B cell (primary cell): ENCODE measurements at places on chromosomes 6 and 20.

DNA sequence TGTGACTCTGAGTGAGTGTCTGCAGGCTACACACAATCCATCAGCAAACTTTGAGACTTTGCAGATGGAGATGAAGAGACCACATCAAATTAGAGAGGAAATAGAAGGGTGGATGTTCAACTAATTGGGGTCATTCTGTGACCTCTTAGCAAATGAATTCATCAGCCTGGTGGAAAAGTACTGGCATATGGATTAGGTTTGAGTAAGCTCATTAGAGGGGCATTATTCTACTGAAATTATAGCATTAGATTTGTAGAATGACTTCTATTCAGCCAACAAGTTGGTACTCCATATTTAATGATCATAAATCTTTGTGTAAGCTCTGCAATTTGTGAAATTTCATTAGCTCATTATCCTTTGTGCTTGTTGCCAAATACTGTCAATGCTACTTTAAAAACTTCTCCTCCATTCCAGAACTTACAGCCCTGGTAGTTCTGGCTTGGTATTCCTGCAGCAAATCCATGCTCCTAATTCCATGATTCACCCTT, 63.8 kb downstream of the ADTRP start:
- DNase-seq, result no peak

- no peak for DNase-seq
Observed at GRCh38 chr20:52744441-52744840, 227.7 kb upstream of the TSHZ2 start.

DNA sequence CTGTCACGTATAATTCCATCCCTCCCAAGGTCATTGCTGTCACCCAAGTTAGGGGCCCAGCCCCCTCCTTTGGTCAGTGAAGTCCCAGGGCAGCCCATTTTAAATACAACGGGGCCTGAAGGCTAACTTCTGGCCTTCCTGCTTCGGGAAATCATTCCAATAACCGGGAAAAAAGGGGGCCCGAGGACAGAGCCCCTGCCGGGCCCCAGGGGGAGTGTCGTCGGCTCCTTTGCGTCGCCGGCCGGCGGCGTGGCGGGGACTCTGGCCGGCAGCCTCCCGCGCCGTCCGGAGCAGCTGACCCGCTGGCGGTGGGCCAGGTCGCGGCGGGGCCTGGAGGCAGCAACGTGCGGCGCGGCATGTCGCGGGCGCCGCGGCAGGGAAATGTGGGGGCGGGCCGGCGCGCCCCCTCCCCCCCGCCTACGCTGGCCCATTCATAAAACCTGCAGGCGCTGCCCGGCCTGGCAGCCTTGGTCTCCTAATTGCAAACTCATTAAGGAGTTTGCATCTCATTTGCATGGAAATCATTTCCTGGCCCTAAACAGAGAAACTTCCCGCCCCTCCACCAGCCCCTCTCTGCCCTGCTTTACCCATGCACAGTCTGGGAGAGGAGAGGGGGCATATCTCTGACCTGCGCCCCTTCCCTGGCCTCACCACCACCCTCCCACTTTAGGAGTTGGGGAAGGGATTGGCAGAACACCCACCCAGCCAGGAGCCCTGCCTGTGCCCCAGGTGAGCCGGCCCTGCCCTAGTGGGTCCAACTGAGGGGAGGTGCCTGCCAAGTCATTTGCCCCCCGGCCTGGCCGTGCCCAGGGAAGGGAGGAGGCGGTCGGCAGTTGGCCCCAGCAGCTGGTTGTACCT, 50.7 kb downstream of the MRPL14 start:
- no peak for DNase-seq

DNA sequence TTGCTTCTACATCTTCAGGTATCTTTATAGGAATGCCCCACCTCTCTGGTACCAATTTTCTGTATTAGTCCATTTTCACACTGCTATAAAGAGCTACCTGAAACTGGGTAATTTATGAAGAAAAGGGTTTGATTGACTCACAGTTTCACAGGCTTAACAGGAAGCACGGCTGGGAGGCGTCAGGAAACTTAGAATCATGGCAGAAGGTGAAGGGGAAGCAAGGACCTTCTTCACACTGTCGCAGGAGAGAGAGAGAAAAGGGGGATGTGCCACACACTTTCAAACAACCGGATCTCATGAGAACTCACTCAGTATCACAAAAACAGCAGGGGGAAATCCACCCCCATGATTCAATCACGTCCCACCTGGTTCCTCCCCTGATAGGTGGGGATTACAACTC, 24.4 kb upstream of the LY86 start:
- no peak for DNase-seq

- DNase-seq, result no peak
Observed at GRCh38 chr6:111980971-111981840, 72.7 kb upstream of the CCN6 start.

- DNase-seq, result no peak
Observed at GRCh38 chr6:8947900-8948299, 512.6 kb upstream of the SLC35B3 start.

DNA sequence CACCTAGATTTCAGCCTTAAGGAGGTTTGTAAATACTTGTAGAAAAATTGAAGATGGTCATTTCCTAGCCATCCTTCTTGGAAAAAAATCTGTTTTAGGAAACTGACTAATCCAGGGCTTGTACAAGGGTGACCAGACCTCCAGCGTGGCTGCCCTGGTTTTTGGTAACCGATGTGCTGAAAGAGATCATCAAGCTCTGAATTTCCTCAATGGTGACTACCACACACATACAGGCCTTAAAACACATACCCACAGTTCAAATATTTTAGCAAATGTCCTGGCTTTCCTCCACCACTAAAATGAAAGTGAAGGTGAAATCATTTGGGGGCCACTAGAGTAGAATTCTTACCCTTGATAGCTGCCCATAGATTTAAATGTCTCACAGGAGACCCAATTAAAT, 215.3 kb upstream of the SUPT3H start:
- DNase-seq, result no peak

DNA sequence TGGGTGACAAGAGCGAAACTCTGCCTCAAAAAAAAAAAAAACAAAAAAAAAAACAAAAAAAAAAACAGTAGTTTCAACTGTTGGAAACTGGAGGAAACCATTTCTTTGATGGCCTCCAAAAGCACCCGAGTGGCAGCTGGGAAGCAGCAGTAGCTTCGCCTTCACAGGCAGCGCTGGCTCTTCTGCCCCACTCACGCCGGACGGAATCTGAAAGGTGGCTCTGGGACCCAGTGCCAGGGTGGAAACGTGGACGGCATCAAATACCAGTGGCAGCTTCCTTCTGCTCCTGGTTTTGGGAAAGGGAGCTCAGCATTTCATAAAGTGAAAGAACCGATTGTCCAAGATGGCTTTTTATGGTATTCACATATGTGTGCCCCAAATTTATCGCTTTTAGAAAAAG, 159.4 kb downstream of the SMOC2 start:
- no peak for DNase-seq

DNA sequence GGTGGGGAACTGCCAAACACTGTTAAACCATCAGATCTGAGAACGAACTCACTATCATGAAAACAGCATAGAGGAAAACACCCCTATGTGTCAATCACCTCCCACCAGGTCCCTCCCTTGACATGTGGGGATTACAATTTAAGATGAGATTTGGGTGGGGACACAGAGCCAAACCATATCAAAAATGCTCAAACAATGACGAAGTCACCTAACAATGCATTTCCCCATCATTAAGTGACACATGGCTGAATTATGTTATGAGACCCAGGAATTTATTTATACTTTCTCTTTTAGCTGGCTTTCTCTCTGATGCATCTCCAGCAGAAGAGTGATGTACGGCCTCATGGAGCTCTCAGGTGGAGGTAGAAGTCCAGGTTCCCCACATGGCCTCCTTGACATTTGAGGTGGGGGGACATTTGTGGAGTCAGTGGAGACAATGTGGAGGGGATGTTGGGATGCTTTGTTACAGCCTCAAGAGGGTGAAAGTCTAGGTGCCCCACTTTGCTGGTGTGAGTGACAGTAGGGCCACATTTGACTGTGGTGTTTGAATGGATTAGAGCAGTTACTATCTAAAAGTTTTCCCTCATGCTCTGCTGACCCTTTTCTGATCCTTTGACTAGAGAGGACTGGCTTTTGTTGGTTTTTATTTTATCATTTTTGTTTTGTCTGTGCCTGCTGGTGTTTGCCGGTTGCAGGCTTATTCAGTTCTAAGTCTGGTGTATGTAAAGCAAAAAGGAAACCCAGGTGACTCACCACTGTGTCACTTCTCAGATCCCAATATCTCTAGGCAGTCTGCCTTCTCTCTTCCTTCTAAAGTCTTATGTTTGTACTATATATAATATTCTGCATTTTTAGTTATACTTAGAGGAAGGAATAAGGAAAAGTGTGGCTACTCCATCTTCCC, 18.5 kb upstream of the DCBLD1 start:
- DNase-seq, result no peak

- DNase-seq, result no peak
Observed at GRCh38 chr6:3591970-3592369, 135.1 kb upstream of the SLC22A23 start.

GRCh38 chr20:38127920-38128528, 37.0 kb downstream of the TGM2 start:
- no peak for DNase-seq

DNA sequence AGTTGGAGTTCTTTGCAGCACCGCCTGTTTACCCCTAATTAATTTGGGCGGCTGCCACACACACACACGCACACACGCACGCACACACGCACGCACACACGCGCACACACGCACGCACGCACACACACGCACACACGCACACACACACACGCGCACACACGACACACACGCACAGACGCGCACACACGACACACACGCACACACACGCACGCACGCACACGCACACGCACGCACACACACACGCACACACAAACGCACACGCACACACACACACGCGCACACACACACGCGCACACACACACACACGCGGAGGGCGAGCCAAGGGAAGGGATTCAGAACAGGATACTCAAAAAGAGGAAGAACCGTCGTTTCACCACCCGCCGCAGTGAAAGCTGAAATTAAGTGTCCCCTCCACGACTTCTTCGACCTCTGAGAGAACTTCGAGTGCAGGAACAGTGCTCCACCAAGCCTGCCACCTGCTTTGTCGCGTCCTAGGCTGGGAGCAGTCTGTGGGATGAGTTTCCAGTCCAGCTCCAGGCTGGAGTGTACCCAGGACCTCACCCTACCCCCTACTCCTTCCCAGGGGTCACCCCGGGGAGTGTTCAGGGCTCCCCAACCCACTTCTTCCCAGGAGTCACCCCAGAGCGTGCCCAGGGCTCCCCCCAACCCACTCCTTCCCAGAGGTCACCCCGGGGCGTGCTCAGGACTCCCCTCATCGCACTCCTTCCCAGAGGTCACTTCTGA, 1.1 kb downstream of the RNASET2 start:
- peak; percentile 85 for DNase-seq

GRCh38 chr6:19180348-19181072, 656.7 kb upstream of the ID4 start:
- no peak for DNase-seq

GRCh38 chr20:62606016-62606415, 36.3 kb upstream of the SLCO4A1 start:
- DNase-seq, result peak; percentile 44

DNA sequence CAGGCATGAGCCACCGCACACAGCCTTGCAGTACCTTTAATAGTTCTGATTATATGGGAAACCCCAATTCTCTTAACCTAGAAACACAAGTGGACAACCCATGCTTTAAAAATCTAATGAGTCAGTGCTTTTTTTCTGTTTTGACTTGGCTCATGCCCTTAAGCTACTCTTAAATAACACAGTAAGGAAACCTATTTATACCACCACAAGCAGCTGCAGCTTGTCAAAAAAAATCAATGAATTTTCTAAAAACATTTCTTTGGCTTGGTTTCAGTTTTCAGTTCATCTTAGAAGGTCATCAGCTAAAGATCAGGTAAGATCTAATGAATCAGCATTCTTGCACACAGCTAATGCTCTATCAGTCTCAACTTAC, 124.1 kb upstream of the DST start:
- DNase-seq, result no peak

DNA sequence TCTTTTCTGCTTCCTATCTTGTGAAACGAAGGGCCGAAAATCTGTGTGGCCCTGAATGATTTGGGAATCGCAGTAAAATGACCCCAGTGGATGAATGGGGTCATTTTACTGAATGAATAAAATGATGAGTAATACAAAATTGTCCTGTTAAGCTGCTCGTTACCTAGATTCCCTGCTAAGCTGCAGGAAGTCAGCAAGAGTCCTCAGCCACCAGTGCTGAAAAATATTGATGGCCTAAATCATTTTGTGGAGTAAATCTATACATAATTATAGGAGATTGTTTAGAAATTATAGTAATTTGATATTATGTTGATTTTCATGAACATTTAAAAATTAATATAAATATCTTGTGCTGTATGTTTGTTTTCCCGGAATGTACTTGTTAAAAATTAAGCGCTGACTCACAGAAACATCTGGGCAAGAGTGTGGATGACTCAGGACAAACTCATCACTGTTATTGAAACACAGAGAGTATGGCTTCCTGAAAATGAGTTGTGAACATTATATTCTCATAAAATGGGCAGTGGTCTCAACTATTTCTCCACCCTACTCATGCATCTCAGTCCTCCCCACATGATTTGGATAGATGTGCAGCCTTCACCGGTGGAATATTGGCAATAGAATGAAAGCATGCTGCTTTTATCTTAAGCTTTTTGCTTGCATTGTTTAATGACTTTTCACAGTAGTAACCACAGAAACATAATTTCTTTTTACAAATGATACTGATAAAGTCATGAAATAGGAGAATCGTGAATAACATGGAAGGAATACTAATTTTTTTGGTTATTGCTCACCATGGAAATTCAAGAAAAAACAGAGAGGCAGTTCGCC, 36.2 kb upstream of the RGS17 start:
- no peak for DNase-seq

DNA sequence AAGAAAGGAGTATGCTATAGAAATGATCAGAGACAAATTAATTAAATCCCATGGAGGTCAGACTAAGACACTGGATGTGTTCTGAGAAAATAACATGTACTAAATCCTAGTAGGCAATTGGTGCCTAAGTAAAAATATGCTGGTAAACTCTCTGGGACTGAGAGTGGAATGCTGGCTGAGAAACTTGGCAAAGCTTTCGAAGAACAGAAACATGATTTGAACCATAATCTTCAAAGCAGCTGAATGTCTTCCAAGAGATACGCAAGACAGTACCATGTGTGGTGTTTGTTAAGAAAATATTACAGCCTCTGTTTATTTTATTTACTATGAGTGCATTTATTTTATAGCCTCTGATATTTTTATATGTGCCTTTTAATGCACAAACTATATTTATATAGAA, 55.2 kb downstream of the EFHC1 start:
- no peak for DNase-seq

GRCh38 chr6:170021579-170021978, 269.3 kb downstream of the DLL1 start:
- no peak for DNase-seq

DNA sequence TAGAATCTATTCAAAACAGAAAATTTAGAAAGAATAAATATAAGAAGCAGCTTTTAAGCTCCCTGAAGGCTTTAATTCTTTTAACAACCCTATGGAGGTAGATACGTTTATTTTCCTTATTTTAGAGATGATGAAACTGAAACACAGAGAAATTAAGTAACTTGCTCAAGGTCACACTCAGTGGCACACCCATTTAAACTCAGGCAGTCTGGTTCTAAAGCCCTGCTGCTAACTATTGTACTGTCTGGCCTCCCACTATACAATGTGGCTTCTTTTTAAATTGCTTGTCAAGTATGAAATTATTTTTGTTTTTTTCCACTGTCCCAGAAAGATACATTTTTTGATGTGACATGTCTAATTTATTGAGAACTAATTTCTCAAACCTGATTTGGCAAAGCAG, 55.7 kb downstream of the FAM217A start:
- no peak for DNase-seq

GRCh38 chr6:63600136-63600535, 27.9 kb downstream of the LOC128125822 start:
- no peak for DNase-seq

- DNase-seq, result no peak
Observed at GRCh38 chr6:8181951-8182845, 79.8 kb upstream of the EEF1E1 start.

- DNase-seq, result no peak
Observed at GRCh38 chr6:81896525-81897503, 144.3 kb upstream of the TENT5A start.
